ENCODE measurements at places on chromosomes 16 and 17.

GRCh38 chr17:34584805-34585416 is 5.5 kb downstream of the TMEM132E start:
- DNase-seq, result no peak

DNA sequence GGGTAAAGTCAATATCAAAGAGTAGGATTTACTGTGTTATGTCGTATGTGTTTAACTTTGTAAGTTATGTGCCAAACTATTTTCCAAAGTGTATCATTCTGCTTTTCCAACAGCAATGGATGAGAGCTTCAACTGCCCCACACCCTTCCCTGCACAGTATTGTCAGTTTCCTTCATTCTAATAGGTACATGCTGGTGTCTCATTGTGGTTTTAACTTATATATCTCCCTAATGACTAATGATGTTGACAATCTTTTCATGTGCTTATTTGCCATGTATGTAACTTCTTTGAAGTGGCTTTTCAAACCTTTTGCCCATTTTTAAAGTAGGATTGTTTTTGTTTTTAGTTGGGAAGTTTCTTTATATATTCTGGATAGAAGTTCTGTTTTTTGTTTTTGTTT is 3.8 kb downstream of the DDX19B start:
- no peak for DNase-seq

GRCh38 chr17:39461926-39462569 is 762 bp downstream of the CDK12 start:
- no peak for DNase-seq

GRCh38 chr16:49701789-49702494 is 154.0 kb downstream of the ZNF423 start:
- DNase-seq, result no peak

DNA sequence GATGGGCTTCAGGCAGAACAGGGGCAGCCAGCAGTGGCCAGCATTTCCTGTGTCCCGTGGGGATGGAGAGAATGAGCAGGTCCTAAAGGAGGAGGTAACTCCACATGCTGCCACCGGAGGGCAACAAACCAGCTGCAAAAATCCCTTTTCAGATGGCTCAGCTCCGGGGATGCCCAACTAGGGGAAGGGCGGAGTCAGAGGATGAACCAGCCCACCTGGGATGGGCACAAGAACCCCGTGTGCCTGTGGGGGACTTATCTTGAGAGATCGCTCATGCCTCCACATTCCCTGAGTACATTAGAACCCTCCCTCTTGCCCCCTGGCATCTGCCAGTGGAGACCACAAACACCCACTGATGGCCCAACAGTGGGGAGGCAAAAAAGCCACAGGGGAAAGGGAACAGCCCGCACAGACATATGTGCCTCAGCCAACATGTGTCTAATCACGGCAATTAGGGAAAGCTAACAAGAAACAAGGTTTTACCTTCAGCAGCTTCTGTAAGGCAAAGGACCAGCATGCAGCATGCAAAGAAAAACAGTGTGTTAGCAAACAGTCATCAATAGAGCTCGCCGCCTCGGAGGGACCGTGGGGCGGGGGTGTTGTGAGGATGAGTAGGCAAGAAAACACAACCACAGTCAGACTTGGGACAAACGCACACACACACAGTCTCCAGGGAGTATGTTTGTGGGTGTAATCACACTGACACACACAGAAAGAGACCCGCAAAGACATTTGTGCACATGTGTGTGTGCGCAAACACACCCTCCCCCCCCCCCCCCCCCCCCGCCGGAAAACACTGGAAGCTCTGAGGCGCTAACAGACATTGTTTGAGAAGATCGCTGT is 64.0 kb downstream of the MYO18A start:
- no peak for DNase-seq

DNA sequence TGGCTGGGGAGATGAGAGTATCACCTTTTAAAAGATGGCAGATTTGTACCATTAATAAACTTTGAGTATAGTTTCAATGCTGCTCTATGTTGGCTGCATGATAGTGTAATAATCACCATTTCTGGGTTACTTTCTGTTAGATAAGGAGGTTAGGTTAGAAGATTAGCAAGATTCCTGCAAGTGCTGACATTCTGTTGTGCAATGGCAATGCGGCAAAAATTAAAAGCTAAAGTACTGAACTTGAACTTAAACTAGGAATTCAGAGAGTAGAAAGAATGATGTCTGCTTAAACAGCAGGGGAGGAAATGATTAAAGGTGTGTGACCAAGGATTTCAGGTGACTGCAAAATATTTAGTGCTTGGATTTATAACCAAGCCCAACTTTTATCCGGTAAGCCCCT is 399.8 kb upstream of the MON1B start:
- DNase-seq, result no peak

DNA sequence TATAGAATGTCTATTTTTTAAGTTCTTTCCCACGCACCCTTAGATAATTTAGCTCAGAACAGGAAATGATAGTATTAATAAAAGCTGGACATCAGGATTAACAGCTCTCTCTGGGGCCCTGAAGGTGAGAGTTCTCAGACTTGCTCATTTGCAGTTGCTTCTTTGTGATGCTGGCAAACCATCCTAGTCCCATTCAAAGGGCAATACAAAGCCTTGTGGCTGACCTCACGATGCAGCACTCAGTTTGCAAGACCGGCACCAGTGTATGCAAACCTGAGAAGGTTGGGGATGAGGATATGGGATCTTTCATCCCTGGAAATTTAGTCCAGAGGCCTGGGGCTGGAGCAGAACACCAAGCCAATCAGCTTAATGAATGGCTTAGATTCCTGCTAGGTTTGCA is 29.3 kb downstream of the STH start:
- DNase-seq, result no peak

DNA sequence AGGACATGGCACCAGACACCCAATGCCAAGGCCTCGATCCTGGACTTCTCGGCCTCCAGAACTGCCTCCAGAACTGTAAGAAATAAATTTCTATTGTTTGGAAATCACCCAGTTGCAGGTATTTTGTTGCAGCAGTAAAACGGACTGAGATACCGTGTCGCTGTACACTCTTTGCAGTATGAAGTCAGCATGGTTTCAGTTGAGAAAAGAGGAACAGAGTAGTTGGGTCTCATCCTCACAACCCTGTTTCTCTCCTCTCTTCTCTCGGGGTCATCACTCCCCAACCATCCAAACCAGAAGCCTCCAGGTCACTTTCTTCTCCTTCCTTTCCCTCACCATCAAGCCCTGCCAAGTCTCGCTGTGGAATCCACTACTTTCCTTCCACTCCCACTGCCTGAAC is 77.8 kb downstream of the ADCY9 start:
- DNase-seq, result no peak

GRCh38 chr17:43608313-43608712 is 53.4 kb downstream of the MEOX1 start:
- no peak for DNase-seq

DNA sequence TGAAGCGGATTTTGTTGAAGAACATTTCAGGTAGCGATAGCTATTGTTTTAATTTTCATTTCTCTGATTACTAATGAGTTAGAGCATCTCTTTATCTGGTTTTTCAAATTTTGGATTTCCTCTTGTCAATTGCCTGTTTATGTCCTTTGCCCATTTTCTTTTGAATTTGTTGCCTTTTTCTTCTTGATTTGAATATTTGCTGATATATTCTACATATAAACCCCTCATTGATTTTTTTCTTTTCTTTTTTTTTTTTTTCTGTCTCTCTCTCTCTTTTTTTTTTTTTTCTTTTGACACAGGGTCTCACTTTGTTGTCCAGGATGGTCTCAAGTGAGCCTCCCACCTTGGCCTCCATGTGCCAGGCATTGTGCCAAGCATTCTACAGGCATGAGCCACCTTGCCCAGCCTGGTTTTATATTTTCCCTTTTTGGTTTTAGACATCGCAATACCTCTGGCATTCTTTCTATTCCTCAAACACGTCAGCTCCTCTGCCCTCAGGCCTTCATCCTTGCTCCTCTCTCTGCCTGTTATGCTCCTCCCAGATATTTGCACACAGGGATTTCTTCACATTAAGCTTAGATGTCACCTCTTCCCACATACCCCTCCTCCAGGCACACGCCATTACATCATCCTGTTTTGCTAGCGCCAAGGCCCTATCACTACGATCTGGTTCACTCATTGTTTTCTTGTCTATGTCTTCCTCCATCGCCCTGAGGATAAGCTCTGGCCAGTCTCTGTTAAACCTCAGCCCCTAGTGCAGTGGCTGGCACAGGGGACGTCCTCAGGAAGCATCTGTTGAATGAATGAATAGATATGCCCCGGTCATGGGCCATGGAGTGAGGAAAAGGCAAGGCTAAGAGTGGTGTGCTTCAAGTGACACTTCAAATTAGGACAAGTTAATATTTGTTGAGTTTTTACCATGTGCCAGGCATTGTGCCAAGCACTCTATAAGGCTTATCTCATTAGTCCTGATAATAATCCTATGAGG is 8.6 kb downstream of the SARM1 start:
- DNase-seq, result no peak

GRCh38 chr17:58289869-58290268 is 9.1 kb upstream of the MPO start:
- DNase-seq, result no peak

- DNase-seq, result no peak
Observed at GRCh38 chr16:55947366-55947765, 72.2 kb upstream of the CES5A start.

- no peak for DNase-seq
Observed at GRCh38 chr17:27921077-27921476, 27.9 kb upstream of the LYRM9 start.

GRCh38 chr17:74527081-74527480 is 4.2 kb downstream of the CD300LB start:
- no peak for DNase-seq

DNA sequence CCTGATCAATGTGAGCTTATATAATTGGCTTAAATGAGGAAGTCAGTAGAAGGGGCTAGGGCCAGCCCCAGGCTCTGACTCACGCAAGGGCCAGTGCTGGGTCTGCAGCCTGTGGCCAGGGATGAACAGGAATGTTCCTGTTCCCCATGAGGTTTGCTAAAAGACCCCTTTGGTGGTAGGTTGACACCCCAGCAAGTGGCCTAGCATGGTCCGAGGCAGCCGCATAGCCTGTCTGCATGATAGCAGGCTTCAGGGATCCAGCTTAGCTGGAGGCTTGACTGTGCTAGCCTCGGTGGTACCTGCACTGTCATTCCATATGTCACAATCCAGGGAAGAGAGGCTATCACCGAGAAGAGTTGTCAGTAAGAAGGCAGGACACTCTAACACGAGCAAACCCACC is 23.5 kb downstream of the TRIM25 start:
- no peak for DNase-seq

GRCh38 chr16:50072730-50073129 is 7.0 kb downstream of the HEATR3 start:
- no peak for DNase-seq

- DNase-seq, result no peak
Observed at GRCh38 chr16:56388209-56388608, 37.1 kb downstream of the AMFR start.

Data from stimulated activated CD8-positive, alpha-beta memory T cell treated with anti-CD3 and anti-CD28 coated beads, Interleukin-4, amount 100 ng/mL, for 1 hour (primary cell).